ENCODE measurements at places on chromosomes 16 and 17.

GRCh38 chr17:33199571-33200510 lies 93.3 kb downstream of the ASIC2 start:
- DNase-seq, result no peak

- no peak for DNase-seq
Measured at GRCh38 chr16:82094942-82095540, 60.0 kb downstream of the HSD17B2 start.

- no peak for DNase-seq
Measured at GRCh38 chr16:69393898-69394849, 8.4 kb upstream of the TERF2 start.

GRCh38 chr16:63323722-63324705 lies 1287.8 kb upstream of the CDH8 start:
- no peak for DNase-seq

- DNase-seq, result no peak
Measured at GRCh38 chr16:57310801-57311200, 26.3 kb upstream of the PLLP start.
